ENCODE measurements at places on chromosomes 2 and 18.

- DNase-seq, result no peak
These were observed 199.2 kb downstream of the TNS1 start for GRCh38 chr2:217803653-217803960.

DNA sequence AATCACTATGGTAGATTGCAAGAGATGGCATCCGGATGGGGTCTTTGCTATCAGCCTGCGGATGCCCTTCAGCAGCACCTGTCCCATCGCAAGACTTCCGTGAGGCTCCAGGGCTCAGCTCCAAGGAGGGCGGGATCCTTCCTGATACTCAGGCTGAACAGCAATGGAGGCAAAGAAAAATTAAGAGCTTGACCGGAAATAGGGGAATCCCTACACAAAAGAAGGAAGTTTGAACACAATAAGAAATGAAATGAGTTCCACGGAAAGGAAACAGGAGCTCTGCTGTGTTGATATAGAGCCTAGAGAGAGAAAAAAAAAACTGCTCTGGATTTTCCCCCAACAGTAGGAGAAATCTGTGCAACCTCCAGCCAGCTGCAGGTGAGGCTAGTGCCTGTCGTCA is 91.9 kb downstream of the ARL4C start:
- DNase-seq, result no peak

DNA sequence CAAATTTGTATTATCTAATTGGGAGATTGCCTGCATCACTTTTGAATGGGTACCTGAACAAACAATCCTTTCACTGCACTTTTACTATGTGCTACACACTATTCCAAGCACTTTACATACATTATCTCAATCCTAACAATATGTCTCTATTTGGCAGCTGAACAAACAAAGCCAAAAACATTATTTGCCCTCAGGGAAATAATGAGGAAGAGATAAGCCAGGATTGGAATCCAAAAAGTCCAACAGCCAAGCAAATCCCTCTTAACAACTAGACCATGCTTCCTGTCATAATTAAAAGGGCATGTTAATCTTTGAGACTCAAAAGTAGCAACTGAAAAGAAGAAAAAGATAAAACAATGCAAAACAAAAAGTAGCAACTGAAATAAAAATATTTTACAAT is 32.1 kb downstream of the RPRD1A start:
- DNase-seq, result no peak

DNA sequence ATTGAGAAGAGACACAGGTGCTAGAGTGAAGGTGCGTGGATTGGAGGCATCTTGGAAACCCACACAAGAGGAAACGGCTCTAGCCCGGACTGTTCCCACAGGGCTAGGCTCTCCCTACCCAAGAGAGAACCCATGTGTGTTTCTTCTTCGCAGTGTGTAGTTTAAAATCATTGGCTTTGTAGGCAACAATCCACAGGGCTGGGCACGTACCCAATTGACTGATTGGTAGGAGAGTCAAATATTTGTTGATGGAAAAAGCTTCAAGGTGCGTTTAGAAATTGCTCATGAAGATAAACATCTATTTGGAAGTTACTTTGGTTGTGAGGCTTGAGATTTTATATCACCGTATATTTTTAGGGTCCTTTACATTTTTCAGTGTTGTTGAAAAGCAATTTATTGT is 13.2 kb upstream of the YWHAQ start:
- no peak for DNase-seq

GRCh38 chr18:3651266-3651665 is 201.3 kb downstream of the TGIF1 start:
- DNase-seq, result no peak

DNA sequence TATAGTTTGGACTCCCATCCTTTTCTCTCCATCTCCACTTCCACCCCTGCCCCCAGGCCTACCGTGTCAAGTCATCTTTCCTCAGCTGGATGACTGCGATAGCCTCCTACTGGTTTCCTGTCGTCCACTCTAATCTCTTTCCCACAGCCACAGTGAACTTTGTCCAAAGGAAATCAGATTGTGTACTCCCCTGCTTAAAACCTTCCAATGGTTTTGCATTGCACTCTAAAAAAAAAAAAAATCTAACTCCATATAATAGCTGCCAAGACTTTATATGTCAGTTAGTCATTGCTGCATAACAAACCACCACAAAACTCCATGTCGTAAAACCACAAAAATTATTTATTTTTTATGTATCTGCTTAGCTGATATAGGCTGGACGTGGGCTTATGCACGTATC is 160.2 kb upstream of the CCDC68 start:
- DNase-seq, result no peak

DNA sequence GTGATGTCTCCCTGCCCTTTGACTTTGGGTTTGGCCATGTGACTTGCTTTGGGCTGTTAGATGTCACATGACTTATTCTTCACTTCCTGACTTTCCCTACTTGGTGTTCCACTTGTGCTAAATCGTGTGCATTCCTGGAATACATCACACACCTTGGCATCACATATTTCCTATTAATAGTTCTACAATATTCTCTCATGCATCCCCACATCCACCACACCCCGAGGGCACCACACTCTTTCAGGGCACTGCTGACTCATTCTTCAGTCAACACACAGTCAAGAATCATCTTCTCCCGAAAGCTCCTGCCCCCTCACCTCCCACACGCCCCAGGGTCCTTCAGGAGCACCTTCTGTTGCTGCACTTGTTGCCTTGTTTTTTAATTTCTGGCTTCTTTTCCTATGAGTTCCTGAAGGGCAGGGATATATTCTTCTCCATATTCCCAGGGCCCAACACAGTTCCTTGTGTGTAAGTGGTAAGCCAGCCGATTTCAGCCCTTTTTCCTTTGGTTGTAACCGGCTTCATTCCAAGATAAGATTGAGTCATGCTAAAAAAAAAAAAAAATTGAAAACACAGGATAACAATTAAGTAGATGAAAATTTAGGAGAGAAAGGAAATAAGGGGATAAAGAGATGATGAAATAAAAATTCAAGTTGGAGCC is 341.4 kb downstream of the SLC4A3 start:
- DNase-seq, result no peak

DNA sequence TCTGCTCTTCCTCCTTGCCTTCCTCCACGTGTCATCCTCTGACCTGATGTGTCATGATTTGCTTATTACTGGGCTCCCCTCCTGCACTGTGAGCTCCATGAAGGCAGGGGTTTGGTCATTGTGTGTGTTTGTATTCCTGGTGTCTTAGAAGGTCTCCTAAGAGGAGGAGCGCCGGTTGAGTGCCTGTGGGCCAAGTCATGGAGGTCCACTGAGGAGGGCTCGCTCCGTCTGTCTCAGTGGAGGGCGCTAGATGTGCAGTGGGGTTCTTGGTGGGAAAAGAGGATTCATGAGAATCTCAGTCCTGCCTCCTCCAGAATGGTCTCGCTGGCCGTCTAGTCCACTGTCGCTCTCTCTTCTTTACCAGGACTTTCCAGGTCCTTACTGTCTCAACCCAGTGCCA is 100.2 kb downstream of the VWA3B start:
- DNase-seq, result no peak

GRCh38 chr2:341017-341542 is 53.2 kb upstream of the ALKAL2 start:
- peak; percentile 36 for DNase-seq

GRCh38 chr2:104861351-104862057 is 7.6 kb downstream of the POU3F3 start:
- no peak for DNase-seq

DNA sequence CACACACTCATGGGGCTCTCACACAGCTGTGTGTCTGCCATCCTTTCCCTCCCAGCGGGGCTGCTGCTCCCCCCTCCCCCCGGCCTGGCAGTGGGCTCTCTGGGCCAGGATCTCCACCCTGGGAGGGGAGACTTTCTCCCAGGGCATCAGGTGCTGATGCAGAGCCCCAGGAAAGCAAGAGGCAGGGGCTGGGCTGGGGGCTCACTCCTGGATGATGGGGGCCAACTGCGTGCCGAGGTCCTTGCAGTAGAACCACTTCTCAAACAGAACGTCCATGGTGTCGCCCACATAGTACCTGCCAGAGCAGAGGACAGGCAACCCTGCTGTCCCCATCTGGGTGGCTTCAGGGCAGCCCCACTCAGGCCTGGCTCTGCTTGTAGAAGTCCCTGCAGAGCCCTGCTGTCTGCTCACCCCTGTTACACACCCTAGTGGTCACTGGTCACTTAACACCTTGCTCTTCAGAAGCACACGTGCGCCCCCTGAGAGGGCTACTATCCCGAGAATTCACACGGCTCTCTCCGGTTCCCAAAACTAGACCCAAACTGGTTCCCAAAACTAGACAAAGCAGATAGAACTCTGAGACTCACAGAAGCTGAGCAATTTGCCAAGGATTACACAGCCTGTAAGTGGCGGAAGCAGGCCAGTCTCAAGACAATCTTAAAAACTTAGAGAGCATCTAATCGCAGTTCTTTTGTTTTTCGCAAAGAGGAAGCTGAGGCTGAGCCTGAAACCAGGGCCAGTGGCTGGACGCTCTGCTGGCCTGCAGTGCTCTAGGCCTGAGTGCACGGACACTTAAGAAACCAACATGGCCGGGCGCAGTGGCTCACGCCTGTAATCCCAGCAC is 6.6 kb upstream of the OXER1 start:
- no peak for DNase-seq

GRCh38 chr18:66560094-66560493 is 43.8 kb downstream of the CDH19 start:
- peak; percentile 47 for DNase-seq
